ENCODE measurements at places on chromosomes 13 and 19.

- peak; percentile 33 for DNase-seq
Measured at GRCh38 chr13:95643936-95644598, 439 bp downstream of the DZIP1 start.

DNA sequence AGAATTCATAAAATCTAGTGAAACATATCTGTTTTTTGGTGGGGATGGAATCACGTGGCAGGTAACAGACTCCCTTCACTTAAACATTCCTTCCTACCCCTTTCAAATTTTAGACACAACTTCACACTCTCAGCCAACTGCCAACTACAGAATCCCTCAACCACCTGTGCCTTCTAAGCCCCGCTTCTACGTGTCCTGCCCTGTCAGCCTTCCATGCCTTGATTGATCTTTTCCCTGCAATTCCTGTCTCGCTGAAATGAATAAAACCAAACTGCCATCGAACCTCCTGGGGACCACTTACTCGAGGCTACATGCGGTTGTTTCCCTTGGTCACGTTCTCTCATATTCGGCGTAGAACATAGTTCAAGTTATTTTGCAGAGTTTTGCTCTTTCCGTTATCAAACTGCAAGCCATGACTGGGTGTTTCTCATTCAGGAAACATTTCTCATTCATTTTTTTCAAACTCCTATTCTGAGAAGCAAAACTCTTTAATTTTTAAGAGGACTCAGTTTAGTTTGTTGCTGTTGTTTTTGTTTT, 1.1 kb downstream of the ZNF625 start:
- DNase-seq, result peak; percentile 21

DNA sequence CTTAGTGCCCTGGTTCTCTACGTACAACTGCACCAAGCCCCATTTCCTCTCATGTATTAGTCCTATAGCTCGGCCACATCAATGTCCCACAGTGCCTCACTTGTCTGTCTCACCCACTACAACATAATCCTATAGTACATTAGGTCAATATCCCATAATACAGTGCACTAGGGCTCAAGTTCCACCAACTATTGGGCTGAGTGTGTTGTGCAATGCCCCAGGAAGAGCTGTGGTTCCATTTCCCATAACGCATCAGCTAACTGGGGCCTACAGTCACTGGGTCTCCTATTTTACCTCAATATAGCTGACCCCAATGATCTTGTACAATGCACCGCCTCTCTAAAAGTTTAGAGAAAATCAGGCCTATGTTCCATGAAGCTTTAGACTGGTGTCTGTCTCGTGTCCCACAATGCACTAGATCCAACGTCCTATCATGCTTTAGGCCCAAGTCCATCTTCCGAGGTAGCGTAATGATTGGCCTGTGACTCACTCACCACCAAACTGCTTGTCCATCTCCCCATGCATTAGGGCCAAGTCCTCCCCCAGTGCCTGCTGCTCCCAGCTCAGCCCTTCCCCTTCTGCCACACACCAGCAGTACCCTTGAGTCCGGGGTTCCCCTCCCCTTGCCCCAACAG, 21.8 kb downstream of the TSKS start:
- no peak for DNase-seq

DNA sequence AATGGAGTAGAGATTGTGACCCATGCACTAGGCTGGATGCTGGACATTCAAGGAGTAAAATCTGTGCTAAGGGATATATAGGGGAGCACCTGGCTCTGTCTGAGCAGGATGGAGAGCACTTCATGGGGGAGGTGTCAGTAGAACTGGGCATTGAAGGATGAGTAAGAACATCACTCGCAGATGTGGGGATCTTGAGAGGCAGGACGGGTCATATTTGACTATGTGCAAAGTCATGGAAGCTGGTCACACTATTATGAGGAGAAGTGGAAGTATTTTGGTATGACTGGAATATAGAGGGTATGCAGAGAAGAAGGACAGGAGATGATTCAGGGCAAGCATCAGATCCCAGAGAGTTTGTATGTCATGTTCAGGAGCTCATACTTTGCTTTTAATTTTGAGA, 62.9 kb upstream of the PCDH8 start:
- no peak for DNase-seq

DNA sequence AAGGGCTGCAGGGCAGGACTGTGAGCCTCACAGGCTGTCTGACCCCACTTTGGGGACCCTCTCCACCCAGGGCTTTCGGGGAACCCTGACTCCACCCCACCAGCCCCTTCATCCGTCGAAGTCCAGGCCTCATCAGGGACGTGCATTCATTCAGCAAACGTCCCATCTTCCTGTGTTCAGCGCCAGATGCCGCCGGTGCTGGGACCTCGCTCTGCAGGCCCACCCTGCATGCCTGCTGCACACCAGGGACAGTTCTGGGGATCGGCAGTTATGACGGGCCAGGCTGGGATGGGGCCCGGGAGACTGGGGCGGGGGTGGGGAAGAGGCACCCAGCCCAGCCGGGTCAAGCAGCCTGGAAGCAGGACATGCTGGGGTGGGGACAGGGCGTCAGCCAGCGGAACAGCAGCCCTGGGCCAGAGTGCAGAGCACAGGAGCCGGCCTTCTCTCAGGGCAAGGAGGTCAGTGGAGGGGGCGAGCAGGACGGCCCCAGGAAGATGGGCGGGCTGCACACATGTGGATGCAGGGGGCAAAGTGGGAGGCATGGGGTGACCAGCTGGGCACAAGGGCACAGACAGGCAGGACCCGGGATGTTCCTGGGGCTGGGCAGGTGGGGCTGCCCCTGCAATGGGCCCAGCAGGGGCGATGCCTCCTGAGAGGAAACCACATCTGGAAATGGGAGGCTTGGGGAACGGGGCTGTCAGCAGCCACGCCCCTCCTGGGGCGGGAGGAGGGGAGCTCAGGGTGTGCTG, 5.1 kb downstream of the GAMT start:
- DNase-seq, result no peak

- no peak for DNase-seq
Measured at GRCh38 chr19:53007606-53008005, 6.1 kb upstream of the ERVV-1 start.

- DNase-seq, result no peak
Measured at GRCh38 chr13:96621634-96622183, 372.6 kb downstream of the OXGR1 start.
